Activated naive CD4-positive, alpha-beta T cell treated with anti-CD3 and anti-CD28 coated beads, Interleukin-2, amount 50 U/mL, for 72 hours (primary cell): ENCODE measurements at places on chromosomes 6 and 20. TPM values are rescaled to one million over a fixed set of nuclear protein-coding genes. Genes with fewer than 3 reads are reported as not detected.

GRCh38 chr20:47921408-47921807 lies 136.1 kb upstream of the SULF2 start:
- no peak for DNase-seq

GRCh38 chr6:100506651-100507050 lies 41.9 kb upstream of the SIM1 start:
- DNase-seq, result no peak

DNA sequence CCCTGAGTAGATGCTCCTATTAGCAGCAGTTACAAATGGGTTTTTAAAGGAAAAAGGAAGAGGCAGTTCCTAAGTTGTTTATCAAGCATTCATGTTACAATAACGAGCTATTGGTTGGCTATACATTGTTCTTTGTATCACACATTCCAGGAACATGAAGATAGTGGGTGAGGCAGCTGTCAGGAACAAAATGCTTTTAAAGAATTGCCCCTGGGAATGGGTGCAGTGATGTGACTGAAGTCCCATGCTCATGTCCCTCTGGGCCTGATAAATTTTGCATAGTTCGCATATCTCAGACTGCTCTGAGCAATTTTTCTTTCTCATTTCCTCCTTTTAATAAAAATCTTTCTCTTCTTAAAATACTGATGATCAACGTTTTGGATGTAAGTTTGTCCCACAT lies 3.7 kb downstream of the ENPP1 start:
- no peak for DNase-seq

The PACSIN1 gene
- total RNA-seq, result 0.97 TPM

The ADRM1 gene
- 92.6 TPM for total RNA-seq

- no peak for DNase-seq
Measured at GRCh38 chr6:10513544-10513943, 7.6 kb upstream of the GCNT2 start.

The C20orf202 gene
- 0.55 TPM for total RNA-seq

The ADGB gene
- total RNA-seq, result not detected

The TLDC2 gene
- not detected for total RNA-seq

The ZGPAT gene
- 12.5 TPM for total RNA-seq

- DNase-seq, result no peak
Measured at GRCh38 chr20:16437387-16437996, 135.8 kb downstream of the KIF16B start.

The SMOC2 gene
- total RNA-seq, result not detected

- no peak for DNase-seq
Measured at GRCh38 chr6:154414021-154414813, 57.6 kb upstream of the IPCEF1 start.

The MICA gene
- 11.0 TPM for total RNA-seq

The MTG2 gene
- total RNA-seq, result 33.9 TPM

The TNF gene
- total RNA-seq, result 250 TPM

The TP53TG5 gene
- 0.16 TPM for total RNA-seq

- no peak for DNase-seq
Measured at GRCh38 chr6:106757722-106758467, 128.5 kb downstream of the QRSL1 start.

The CAP2 gene
- total RNA-seq, result not detected

The BMP2 gene
- not detected for total RNA-seq

DNA sequence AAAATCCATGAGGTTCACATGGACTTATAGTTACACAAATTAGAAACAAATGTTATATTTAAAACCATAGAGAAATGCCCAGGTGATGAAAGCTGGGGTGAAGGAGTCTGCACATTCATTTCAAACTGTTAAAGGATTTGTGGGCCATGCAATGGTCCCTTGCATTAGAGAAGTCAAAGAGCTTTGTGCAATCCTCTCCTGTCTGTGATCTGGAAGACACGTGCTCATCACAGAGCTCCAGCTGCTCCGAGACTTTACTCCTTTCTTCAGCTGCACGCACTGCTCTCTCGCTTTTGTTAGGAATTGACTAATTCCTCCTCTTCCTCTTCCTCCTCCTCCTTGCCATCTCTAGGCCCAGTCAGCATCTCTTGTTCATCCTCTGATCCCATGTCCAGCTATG lies 4.1 kb upstream of the AIF1 start:
- DNase-seq, result no peak

- DNase-seq, result no peak
Measured at GRCh38 chr6:8481727-8482126, 46.4 kb upstream of the SLC35B3 start.
